ENCODE measurements at places on chromosomes 11 and 22.

- DNase-seq: no peak
Measured at GRCh38 chr22:25085156-25085555, 114.5 kb upstream of the CRYBB3 start.

- DNase-seq: no peak
Measured at GRCh38 chr11:22199243-22199642, 6.4 kb downstream of the ANO5 start.

- no peak for DNase-seq
Measured at GRCh38 chr11:124961972-124962609, 8.1 kb downstream of the CCDC15 start.

GRCh38 chr11:36744375-36745168 is 146.5 kb upstream of the RAG2 start:
- DNase-seq: peak; percentile 0

- no peak for DNase-seq
Measured at GRCh38 chr11:123392431-123392830, 37.6 kb upstream of the GRAMD1B start.

- DNase-seq: no peak
Measured at GRCh38 chr11:125177543-125177942, 13.0 kb downstream of the PKNOX2 start.

- DNase-seq: no peak
Measured at GRCh38 chr11:133545199-133545803, 13.0 kb upstream of the OPCML start.

DNA sequence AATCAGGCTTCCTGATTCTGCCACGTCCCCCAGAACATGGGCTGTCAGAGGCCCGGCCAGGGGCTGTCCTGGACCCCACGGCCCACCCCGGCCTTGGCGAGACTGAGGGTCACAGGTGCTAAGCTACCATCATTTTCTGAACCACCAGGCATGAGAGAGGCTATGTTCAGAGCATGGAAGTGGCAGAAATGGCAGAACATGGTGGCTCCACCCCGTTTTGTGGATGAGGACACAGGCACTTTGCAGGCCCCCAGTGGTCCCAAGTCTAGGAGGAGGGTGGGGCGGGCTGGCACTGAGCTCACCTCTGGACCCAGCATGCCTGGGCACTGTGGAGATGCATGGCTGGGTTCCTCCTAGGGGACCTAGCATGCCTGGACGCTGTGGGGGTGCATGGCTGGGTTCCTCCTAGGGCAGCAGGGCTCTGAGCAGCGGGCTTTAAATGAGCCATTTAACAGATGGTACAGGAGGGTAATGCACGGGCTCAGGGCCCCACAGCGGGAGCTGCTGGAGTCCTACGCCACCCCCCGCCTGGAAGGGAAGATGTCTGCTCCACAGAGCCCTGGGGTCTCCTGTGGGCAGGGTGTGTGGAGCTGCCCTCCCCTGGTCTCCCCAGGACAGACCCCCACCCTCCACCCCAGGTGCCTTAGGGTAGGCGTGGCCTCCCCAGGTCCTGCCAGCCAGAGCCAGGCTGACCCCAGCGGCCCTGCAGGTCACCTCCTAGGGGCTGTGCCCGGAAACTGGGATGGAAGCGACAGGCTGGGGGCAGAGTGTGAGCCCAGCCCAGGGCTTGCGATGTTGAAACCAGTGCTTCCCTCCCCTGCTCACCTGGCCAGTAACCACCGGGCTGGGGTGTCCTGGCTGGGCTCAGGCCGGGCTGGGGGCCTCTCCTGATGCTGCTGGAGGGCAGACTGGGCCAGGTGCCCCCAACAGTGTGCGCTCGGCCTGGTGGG is 6.1 kb upstream of the MUC5AC start:
- no peak for DNase-seq
